ENCODE measurements at places on chromosomes 13 and 19.

GRCh38 chr19:55189403-55189835 lies 9.3 kb upstream of the SYT5 start:
- peak; percentile 89 for DNase-seq

GRCh38 chr13:37944869-37945442 lies 75.4 kb upstream of the TRPC4 start:
- DNase-seq = peak; percentile 8

- DNase-seq = peak; percentile 35
Measured at GRCh38 chr19:48419158-48419920, 25.9 kb downstream of the GRIN2D start.

DNA sequence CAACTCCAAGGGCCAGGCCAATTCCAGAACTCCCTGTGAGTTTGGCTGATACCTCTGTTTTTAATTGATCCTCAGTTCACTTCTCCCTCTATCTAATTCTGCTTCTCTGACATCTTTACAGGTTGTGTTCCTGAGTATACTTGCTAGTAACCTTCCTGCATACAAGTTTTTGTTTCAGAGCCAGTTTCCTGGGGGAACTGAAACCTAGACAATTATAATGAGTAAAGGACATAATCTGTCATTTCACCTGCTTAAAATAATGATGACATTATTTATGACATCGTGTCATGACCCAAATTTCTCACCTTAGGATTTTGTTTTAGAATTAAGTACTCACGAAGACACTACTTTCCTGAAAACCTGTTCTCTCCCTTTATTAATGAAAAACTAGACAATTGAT lies 12.5 kb upstream of the MYCBP2 start:
- no peak for DNase-seq

GRCh38 chr13:32019612-32020233 lies 11.9 kb upstream of the FRY start:
- peak; percentile 61 for DNase-seq

- peak; percentile 15 for DNase-seq
Measured at GRCh38 chr13:41004875-41005693, 14.0 kb downstream of the ELF1 start.

DNA sequence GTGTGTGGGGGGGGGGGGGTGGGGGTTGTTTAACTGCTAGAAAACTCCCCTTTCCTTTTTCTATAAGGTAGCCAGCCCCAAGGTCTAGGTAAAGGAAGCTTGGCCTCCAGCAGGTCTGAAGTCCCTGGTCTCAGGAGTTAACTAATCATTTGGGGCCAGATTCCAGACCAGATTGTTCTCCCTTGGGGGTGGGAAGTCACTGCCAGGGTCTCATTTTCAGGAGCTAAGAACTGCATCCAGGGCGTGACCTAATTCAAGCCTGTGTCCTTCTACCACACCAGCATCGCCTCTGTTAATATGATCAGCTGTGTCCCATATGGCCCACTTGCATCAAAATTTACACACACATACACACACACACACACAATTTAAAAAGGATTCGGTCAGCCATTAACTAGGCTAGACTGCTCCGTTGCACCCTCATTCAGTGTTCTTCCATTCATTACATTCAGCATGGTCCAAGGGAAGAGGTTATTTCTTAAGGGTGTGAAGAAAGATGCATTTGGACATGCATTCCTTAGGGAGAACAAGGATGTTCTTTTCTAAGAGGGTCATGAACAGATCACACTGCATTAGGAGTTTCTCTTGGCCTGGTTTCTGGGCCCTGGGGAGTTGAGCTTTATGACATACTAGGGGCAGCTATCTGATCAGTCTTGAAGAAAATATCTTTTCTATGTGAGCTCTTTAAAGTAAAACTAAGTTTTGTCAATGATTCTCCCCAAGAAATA lies 91.0 kb downstream of the FGF14 start:
- no peak for DNase-seq
